Activated CD4-positive, CD25-positive, alpha-beta regulatory T cell (primary cell): ENCODE measurements at places on chromosomes 16 and 17.

DNA sequence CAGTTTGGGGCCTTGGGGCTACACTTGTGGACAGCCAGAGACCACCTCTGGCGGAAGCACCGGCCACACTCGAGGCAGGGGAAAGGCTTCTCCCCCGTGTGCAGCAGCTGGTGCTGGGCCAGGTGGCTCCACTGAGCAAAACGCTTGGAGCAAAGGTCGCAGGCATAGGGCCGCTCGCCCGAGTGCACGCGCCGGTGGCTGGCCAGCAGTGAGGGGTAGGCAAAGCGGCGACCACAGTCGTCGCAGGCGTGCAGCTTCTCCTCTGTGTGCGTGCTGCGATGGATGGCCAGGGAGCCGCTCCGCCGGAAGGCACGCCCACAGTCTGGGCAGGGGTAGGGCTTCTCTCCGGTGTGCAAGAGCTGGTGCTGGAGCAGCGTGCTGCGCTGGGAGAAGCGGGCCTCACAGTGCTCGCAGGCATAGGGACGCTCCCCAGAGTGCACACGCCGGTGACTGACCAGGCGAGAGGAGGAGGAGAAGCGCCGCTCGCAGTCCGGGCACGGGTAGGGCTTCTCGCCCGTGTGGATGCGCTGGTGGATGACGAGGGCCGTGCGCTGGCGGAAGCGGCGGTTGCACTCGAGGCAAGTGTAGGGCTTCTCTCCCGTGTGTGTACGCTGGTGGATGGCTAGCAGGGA, 5.8 kb downstream of the ZNF689 start:
- no peak for DNase-seq

DNA sequence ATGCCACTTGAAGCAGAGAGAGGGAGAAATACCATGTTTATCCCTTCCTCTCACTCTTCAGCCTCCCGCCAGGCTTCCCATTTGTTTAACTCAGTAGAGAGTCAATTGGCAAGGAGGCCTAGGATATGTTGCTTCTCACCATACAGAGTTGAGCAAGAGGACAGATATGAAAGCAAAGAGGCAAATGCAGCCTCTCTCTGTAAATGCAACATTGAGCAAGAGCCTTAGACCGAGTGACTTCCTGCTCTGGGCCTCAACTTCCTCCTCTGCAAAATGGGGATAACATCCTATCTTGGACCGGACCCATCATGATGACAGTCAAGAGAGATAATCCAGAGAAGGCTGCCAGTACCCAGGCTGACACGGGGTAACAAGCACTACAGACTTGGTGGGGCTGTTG, 36.8 kb downstream of the SOCS1 start:
- no peak for DNase-seq

DNA sequence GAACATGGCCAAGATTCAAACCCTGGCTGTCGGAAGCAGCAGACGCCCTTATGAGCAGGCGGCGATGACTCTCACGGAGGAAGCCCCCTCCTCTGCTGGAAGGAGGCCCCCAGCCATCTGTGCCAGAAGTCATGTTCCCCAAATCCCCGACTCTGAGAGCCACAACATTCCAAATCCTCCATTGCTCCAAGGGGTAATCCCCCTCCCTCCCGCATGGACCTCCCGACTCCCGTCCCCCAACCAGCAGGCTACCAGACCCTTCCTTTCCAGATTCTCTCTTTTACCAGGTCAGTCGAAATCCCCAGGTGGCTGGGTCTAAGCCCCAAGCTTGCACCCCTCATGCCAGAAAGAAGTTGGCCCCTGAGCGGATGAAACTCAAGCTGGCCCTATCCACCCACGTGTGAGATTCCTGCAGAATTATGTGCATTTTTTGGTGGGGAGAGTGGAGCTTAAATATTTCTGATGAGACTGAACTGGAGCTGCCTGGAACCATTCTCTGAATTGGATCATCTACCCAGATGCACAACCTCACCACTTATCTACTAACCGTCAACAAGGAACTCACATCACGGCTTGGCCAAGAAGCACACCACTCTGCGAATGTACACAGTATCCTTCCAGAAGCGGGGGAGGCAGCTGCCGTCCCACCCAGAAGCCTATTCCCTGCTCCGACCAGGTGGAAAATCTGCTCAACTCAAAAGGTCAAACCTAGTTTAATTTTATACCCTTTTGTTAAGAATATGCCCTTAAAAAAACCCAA, 283.5 kb downstream of the C16orf95 start:
- no peak for DNase-seq

DNA sequence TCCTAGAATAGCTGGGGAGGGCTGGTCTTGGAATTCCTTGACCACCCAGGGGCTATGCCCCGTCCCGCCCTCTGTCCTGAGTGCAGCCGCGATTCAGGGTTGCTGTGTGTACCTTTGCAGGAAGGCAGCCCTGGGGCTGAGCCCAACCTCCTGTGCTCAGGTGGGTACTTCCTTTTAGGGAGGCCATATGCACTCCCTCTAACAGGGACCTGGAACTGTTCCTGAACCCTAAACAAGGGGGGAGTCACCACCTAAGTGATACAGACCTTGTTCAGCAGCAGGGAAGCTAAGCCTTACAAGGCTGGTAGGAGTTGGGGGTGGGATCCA, 24.6 kb downstream of the LLGL2 start:
- no peak for DNase-seq

GRCh38 chr17:77535892-77536291, 395.1 kb downstream of the SEC14L1 start:
- DNase-seq: no peak

DNA sequence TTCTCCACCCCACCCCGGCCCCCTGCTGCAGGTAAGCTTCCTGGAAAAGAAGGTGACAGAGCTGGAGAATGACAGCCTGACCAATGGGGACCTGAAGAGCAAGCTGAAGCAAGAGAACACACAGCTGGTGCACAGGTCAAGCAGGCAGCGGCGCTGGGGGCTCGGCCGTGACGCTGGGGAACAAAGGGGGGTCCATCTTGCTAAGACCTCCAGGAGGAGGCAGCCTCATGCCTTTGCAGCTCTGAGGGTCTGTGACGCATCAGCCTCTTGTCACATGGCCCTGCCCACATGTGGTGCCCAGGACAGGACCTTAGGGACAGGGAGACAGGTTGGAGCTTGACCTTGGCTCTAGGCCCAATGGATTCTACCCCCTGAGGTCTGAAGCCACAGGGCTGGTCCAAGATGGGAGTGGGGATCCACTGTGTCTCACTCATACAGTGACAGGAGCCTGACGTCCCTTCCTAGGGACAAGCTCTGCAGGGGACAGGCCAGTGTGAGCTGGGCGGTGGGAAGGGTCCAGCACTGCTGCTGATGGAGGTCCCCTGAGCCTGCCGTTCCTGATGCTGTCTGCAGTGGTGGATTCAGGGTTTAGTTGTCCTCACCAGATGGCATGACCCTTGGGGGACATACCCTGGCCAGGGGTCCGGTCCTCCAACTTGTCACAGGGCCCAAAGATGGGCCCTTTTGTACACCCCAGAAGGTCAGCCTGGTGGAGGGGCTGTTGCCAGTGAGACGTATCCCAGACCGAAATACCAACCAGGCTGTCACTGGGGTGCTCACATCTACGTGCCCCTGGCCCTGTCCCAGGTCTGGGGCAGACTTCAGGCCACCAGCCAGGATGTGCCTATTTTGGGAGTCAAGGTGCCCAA, 132.6 kb downstream of the RAB11FIP4 start:
- no peak for DNase-seq

DNA sequence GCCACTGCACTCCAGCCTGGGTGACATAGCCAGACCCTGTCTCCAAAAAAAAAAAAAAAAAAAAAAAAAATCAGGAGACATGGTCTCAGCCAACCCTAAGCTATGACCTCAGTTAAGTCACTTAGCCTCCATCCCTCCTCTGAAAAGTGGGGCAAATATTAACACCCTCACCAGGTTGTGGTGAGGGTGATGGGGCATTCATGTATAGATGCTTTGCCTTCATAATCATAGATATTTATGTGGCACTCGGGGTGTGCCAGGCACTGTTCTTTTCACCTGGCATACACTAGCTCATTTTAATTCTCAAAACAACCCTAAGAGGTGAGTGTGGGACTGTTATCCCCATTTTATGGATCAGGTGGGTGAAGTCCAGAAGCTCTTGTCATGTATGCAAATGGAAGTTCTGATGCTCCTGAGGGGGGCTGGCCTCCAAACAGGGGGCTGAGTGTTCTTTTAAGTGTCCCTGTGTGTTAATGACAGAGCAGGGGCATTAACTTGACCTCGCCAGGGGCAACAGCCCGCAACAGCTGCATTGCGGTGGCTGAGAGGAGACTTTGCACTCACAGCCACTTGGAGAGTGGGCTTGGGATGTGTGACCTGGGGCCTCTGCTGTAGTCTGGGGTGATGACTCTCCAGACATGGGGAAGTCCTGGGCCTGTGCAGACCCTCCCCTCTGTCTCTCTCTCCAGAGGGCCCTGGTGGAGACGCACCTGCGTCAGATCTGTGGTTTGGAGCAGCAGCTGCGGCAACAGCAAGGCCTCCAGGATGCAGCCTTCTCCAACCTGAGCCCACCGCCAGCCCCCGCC, 4.1 kb downstream of the TBKBP1 start:
- DNase-seq: no peak

- DNase-seq: no peak
Observed at GRCh38 chr17:73733517-73733916, 89.3 kb upstream of the SDK2 start.

- no peak for DNase-seq
Observed at GRCh38 chr17:37107406-37108083, 158.8 kb downstream of the AATF start.

DNA sequence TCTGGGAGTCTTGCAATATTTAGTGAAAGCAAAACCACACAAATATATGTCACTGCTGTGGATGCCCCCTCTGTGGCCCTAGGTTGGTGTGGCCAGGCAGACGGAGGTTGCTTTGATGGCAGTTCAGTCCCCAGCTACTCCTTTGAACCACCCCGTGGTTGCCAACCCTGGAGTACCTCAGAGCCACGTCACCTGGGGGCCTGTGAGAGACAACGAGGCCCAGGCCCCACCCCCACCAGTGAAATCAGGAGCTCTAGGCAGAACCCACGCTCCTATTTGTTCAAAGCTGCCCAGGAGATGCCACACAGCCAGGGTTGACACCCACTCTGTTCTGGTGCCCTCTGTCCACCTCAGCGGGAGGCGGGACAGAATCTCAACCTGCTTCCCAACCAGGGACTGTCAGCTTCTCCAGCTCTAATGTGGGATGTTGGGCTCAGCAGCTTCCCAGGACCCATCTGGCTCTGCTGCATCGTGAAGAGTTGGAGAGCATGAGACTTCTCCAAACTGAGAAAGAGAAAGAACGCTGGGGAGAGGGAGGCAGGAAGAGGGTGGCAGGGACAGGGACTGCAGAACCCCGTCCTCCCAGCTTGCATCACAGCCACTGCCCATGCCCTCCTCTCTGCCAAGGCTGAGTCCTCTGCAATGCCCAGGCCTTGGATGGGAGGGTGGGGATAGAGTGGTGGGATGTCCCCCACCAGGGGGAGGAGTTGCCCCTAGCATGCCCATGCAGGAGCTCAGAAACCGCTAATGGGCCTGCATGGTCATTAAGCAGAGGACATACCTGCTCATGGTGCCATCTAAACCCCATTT, 81.8 kb downstream of the C16orf78 start:
- no peak for DNase-seq

DNA sequence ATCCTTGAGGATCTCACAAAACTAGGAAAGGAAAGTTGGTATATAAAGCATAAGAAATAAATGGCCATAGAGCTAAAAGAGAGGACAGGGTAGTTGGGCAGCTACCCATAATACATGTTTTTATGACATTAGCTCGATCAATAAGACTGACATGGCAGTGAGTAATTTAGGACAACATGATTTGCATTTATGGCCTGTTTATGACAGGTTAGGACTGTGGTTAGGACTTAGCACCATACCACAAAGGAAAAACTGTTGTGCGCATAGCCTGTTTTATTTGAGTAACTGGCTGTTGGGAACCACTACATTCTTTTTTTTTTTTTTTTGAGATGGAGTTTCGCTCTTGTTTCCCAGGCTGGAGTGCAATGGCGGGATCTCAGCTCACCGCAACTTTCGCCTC, 18.0 kb upstream of the TRIM37 start:
- DNase-seq: no peak

GRCh38 chr17:40539711-40540411, 25.4 kb downstream of the CCR7 start:
- no peak for DNase-seq

GRCh38 chr16:55102531-55102930, 171.9 kb downstream of the IRX5 start:
- DNase-seq: no peak

DNA sequence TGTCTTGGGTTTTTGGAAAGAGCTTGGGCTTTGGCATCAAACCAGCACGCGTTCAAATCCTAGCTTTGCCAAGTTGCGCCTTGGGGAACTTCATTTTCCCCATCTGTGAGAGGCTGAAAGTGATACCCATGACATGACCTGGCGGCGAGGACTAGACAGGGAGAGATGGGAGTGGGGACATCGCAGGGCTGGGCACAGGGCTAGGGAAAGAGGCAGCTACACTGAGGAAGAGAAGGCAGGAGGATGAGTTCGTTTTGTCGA, 202.9 kb downstream of the IRF8 start:
- DNase-seq: no peak

DNA sequence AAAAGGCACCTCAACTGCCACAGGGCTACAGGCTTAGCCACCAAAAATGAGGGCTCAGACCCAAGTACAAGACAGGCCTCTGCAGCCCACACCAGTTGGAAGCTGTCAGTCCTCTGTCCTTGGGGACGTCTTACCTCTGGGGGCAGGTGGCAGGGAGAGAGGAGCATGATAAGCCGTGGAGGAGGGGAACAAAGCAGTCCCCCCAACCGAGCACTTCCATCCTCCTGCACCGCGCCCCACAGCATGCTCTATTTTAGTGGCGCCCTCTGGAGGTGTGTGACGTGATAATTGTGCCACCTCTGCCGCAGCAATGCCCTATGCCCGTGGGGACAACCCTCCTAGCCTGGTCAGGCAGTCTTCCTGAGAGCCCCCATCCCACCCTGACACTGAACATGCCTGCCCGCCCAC, 13.6 kb downstream of the G6PC3 start:
- no peak for DNase-seq

- DNase-seq: no peak
Observed at GRCh38 chr17:48626245-48627117, at the start of gene HOXB9. Gene HOXB9 (minus strand): TSS chr17:48626358. CDS start chr17:48626269, 89 bp downstream.

DNA sequence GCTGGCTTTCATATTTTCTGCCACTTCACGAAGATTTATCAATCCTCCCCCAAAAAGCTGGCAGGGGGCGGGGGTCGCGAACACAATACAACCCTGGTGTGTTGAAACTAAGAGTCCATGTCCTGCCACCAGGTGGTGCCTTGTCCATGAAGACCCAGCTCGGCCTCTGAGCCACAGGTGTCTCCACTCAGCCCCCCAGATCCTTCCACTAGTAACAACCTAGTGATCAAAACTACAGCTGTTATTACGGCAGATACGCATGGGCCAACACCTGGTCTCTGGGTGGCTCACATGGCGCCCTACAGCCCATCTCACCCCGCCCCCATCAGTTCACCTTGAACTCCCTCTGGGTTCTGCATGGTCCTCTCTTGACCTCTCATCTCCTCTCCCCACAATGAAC, 27.7 kb downstream of the USP7 start:
- DNase-seq: no peak

GRCh38 chr16:87121816-87122215, 195.4 kb downstream of the C16orf95 start:
- DNase-seq: no peak

GRCh38 chr17:66522591-66523272, 220.3 kb downstream of the PRKCA start:
- no peak for DNase-seq

GRCh38 chr17:17635126-17635525, 43.6 kb upstream of the PEMT start:
- no peak for DNase-seq

GRCh38 chr17:21228845-21229244, 14.9 kb upstream of the TMEM11 start:
- no peak for DNase-seq
